Fibroblast of skin of right biceps (primary cell): ENCODE measurements at places on chromosomes 1 and 21.
A peak's percentile ranks its signal among the peaks of the same experiment; 100 is the strongest.

GRCh38 chr1:53256511-53257453, 18.5 kb upstream of the MAGOH start:
- DNase-seq, result no peak

DNA sequence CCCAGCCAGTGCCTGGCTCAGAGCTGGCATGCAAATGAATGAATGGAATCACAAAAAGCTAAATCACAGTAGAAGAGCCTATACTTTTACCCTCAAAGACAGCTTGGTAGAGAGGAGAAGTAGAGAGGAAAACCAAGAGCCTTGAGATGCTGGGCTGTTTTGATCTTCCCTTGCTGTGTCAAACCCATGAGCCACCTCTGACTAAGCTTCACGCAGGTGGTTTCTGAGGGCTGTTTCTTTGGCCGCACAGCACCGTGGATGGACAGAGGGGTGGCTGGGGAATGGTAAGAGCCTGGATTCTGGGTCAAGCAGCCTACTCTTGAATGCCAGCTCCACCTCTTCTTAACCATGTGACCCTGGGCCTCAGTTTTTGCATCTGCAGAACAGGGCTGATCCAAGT, 18.6 kb downstream of the ABCG1 start:
- DNase-seq, result no peak

DNA sequence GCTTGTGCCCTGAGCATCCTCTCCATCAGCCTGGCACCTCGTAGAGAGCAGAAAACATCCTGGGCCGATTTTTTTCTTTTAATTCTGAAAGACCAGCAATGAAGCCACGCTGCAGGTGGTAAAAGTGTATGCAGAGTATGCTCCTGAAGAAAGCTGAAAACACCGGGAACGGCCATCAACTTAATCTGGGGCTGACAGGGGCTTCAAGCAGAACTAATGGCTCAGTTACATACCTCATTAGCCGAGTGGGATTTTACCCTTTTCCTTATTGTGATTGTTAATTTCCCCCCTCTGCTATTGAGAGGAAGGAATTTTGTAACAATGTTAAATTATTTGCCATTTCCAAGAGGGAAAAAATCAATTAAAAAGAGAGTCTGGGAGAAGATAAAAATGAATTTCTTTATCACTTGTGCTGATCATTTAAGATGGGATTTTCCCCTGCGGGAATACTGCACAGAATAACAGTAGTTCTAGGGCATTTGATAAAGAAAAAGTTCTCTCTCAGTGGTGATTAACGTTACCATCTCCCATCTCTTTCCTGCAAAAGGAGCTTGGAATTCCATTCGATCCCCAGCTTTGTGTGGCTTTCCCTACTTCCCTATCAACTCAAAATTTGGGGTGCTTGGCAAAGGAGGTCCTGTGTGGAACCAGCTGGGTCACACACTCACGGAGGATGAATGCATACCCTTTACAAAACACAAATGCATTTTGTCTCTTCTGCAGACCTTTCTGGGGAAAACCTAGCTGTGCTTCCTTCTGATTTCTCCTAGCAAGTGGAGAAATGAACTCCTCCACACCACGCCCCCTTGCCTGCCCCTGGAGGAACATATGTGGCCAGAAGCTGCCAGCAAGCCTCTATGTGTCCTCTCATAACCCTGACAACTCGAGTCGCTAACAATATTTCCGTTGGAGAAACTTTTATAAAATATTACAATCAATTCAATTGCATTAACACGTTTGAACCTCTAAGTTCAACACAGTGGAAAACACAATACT, 70.9 kb downstream of the RRAGC start:
- no peak for DNase-seq

DNA sequence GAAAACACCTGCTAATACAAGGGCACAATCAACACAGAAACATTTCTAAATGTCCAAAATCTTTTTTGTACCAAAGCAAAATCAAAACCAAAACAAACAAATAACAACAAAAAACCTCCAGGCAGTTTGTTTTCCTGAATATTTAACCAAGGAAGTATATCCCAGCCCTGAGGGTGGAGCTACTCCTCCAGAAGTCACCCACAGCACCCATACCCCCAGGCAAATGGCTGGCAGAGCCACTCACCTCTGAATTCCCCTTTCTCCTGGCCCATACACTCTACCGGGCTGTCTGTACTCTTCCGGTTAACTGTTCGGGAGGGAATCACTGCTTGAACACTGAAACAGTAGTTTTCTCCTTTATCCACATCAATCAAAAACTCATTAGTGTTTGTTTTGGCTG, 9.5 kb downstream of the F3 start:
- DNase-seq, result no peak

- DNase-seq, result peak; percentile 82
These were observed 15.7 kb upstream of the PDXK start for GRCh38 chr21:43703035-43703880.

GRCh38 chr1:227062306-227062705, 122.2 kb downstream of the COQ8A start:
- DNase-seq, result no peak

DNA sequence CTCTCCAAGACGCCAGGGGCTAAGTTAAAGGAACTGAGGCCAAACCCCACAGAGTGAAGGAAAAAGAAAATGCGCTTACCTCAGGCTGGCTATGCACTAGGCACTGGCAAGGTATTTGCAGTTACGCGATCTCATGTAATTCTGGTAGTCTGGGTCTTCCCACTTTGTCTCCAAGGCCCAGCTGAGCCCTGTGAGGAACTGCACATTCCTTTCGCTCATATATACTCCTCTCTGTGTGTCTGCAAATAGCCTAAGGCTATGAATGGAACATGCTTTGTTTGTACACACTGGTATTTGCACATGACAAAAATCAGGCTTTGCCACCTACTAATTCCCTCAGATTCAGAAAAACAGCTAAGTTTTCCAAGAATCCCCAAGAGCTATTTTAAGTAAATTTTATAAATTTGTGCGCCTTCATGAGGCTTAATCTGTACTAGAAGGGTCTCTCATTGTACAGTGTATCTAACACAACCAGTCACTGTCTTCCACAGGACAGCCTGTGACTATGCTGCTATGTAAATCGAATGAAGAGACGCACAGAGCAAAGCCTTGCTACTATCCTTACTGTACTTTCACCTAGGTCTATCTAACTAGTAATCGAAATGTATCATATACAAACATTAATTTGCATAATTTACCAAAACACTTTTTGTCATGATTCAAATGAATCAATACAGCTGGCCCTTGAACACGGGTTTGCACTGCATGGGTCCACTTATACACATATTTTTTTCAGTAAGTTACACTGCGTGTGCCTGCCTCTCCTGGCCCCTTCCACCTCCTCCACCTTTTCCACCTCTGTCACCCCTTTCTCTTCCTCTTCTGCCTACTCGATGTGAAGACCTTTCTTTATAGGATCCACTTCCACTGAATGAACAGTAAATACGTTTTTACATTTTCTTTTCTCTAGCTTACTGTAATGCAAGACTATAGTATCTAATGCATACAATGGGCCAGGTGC, 87.0 kb downstream of the SIPA1L2 start:
- DNase-seq, result no peak

GRCh38 chr1:162943622-162944021, 82.6 kb upstream of the CCDC190 start:
- peak; percentile 54 for DNase-seq

DNA sequence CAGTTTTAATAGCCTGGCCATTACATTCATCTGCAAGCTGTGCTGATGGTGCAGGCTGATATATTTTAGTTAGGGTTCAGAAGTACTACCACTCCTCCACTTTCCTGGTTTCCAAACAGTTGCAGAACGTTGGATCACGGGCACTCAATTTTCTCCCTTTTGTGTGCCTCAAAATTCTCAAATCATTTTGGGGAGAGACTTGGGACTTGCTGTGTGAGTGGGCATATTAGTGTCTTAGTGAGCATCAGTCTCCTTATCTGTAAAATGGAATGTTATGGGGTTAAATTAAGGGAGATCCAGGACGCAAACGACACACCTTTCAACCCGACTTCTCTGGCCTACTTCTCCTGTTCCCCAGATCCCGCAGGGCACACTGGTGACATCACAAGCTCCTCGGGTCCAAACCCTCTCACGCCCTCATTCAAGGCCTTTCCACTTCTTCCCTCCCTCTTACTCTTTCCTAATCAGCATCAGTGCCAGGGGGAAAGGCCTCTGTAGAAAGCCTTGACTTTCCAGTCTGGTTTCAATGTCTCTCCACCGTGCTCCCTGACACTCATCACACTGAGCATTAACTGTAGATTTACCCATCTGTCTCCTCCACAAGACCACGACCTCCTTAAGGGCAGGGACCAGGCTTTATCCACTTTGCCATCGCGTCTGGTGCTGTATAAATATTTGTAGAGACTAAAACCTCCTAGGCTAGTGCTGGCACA, 1.2 kb downstream of the PIGP start:
- DNase-seq, result peak; percentile 66

DNA sequence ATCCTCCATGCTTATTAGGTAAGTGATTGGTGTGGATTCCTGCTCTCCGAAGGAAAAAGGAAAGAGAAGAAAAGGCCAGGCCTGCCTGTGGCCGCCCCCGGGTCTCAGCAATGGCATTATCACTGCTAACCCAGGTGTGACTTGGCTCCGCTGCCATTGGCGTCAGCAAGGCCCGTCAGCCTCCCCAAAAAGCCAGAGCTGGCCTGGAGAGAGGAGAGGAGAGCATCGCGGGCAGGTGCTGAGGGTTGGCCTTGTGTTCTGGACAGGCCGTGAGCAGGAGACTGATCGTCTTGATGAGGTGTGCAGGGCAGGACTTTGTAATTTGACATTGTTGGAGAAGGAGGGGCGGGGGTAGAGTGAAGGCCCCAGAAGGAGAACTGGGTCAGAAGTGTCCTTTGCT, 186.4 kb downstream of the CAMTA1 start:
- no peak for DNase-seq

DNA sequence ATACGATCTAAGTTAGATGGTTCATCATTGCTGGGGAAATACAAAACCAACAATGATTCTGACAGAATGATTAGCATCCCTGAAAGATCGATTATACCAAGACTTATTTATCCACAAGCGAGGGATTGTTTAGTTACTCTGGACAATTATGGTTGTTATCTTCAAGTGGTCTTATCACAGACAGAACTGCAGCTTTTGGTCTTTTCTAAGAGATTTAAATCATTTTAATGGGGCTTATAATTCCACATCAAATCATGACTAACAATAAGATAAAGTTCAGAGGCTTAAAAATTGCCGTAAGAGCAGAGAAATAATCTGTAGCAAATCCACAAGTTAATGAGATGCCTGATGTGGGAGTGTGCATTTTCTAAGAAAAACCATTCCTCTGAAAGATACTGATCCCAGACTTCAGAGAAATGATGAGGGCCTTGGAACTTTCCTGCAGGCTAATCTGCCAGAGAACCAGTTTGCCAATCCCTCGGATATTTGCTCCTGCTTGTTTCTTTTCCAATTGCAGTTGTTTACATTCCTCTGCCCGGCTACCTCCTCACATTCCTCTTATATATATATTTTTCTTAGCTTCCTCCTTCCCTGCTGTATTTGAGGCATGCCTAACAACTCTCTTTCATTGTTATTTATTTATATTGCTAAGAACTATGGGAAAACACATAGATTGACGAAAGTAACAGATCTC, 134.8 kb downstream of the BACH1 start:
- no peak for DNase-seq

- DNase-seq, result no peak
These were observed 6.9 kb upstream of the ANGPTL3 start for GRCh38 chr1:62590255-62590969.

GRCh38 chr1:45667321-45668111, 18.8 kb downstream of the GPBP1L1 start:
- DNase-seq, result no peak

DNA sequence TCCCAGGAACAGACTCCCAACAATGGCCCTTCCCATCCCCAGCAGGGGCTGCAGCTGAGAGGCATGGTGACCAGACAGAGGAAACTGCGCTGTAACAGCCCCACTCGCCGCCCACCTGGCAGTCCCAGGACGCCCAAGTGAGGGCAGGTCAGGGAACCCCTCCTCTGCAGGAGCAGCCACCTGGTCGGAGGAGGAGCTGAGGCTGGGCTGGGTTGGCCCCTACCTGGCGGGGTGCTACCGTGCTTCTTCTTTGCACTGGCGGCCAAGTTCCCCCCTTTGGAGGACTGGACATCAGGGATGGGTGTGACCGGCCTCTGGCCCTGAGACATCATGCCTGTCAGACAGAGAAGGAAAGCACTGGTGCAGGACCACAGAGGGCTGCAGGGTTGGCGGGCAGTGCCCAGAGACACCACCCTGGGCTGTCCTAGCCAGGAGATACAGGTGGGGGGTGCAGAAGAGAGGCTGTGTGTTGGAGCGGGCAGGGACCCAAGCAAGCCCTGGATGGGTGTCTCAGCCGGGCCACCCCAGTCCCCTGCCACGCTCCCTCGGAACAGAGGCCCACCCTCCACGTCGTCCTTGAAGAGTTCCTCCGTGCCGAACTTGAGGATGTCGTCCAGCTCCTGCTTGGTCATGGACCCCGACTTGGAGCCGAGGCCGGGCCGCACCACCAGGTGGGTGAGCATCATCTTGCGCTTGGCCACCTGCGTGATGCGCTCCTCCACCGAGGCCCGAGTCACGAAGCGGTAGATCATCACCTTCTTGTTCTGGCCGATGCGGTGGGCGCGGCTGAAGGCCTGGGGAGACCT, 51.6 kb downstream of the CHD5 start:
- DNase-seq, result no peak

DNA sequence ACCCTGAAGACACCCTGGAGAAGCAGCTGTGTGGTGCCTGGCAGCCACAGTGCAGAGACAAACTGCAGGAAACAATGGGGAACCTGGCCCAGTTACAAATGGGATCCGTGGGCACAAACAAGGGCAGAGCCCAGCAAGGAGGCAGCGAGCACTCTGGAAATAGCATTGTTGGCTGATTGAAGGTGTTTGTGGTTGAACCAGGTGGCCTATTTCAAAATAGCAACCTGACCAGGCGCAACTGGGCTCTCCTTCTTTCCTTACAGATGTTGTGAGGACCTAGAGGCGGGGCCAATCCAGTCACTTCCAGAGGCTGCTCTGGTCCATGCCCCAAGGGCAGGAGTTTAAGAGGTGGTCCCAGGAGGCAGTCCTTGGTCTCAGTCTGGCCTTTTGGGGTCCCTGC, 21.7 kb upstream of the ZBTB21 start:
- no peak for DNase-seq

- peak; percentile 100 for DNase-seq
These were observed at the start of gene ID3 for GRCh38 chr1:23559136-23559984. TSS of gene ID3 (minus strand) at chr1:23559501. CDS start at chr1:23559426, 75 bp downstream.

GRCh38 chr1:63984930-63985290, 211.1 kb downstream of the ROR1 start:
- DNase-seq, result no peak

GRCh38 chr1:58852731-58853485, 69.1 kb upstream of the JUN start:
- DNase-seq, result no peak
